T-helper 2 cell treated with Interferon-gamma antibody and Interleukin-4, amounts not matched to agents 5 μg/mL and 100 μg/mL, for 36 hours (primary cell): ENCODE measurements at places on chromosomes 13 and 19.

DNA sequence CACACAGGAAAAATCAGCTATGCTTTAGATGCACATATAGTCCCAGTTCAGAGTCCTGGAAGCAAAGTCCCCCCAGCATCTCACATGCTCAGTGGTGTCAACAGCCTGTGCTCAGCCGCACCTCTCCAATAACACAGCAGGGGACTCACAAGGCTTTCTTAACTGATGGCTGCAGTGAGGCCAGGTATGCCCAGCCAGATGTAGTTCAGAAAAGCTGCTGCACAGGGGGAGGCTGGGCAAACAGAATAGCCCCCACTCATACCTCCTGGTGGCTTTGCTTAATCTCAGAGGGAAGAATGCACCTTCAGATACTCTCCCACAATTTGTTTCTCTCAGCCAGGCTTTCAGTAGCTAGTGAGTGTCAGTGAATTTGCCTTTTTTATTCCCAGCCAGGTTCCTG, 33.4 kb downstream of the FAM124A start:
- DNase-seq = no peak

- DNase-seq = no peak
Measured at GRCh38 chr13:60165391-60166099, 1.8 kb upstream of the DIAPH3 start.

GRCh38 chr13:80684217-80684991, 343.5 kb upstream of the SPRY2 start:
- no peak for DNase-seq

GRCh38 chr13:107586216-107586615, 629.1 kb downstream of the LIG4 start:
- DNase-seq = no peak

DNA sequence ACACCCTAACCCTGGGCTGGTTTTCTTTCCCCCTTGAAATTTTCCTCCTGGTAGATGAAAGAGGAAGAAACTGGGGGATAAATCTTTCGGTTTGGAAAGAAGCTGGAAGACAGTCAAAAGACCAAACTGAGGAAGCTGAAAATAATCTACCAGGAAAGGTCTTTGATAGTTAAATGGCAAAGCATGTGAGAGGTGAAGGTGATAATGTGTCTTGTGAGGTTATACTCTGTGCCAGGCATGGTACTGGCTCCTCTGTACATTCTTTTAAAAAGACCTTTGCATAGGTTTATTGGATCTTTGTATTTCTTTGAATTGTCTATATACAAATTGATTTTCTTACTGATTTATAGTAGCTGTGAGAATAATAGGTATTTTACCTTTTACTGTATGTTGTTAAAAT, 98.6 kb downstream of the FREM2 start:
- no peak for DNase-seq

GRCh38 chr19:58350001-58350861, 3.1 kb downstream of the A1BG start:
- DNase-seq = no peak
